ENCODE measurements at places on chromosomes 12 and 14.
A peak's percentile ranks its signal among the peaks of the same experiment; 100 is the strongest.

DNA sequence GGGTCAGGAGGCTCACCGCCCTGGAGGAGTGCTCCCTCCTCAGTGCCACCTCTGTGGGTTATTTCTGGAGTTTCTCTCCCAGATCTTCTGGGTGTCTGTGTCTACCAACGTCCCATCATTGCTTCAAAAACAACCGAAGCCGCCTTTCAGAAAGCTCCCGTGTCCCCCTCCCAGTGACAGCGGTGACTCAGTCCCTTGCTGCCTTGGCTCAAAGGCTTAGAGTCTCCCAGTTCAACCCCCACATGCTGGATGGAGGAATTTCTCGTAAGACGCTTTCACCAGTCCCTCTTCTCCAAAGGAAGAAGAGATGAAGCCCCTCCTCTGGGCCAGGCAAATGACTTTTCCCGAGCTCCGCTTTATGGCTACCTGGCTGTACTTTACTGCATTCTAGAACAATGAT is 146.6 kb downstream of the RBM19 start:
- DNase-seq = no peak

DNA sequence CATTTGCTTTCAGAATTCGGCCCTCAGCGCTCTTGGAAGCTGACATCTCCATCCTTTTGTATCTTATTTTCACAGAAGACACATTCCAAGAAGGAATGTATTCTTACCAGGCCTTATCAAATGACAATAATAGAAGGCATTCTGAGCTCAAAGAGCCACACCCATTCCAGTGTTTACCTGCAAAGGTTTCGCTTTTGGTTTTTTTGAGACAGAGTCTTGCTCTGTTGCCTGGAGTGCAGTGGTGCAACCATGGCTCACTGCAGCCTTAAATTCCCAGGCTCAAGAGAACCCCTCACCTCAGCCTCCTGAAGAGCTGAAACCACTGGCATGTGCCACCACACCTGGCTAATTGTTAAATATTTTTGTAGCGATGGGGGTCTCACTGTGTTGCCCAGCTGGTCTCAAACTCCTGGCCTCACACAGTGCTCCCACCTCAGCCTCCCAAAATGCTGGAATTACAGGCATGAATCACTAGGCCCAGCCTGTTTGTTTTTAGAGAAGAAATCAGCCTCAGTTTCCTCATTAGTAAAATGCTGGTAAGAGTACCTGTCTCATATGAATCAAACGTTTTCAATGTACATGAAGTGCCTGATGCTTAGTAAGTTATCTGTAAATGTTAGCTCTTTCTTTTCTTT is 69.2 kb downstream of the SLC6A12 start:
- DNase-seq = no peak

- no peak for DNase-seq
Measured at GRCh38 chr12:64450057-64450640, 1.8 kb upstream of the TBK1 start.

GRCh38 chr14:82055515-82056115 is 522.0 kb upstream of the SEL1L start:
- DNase-seq = no peak

DNA sequence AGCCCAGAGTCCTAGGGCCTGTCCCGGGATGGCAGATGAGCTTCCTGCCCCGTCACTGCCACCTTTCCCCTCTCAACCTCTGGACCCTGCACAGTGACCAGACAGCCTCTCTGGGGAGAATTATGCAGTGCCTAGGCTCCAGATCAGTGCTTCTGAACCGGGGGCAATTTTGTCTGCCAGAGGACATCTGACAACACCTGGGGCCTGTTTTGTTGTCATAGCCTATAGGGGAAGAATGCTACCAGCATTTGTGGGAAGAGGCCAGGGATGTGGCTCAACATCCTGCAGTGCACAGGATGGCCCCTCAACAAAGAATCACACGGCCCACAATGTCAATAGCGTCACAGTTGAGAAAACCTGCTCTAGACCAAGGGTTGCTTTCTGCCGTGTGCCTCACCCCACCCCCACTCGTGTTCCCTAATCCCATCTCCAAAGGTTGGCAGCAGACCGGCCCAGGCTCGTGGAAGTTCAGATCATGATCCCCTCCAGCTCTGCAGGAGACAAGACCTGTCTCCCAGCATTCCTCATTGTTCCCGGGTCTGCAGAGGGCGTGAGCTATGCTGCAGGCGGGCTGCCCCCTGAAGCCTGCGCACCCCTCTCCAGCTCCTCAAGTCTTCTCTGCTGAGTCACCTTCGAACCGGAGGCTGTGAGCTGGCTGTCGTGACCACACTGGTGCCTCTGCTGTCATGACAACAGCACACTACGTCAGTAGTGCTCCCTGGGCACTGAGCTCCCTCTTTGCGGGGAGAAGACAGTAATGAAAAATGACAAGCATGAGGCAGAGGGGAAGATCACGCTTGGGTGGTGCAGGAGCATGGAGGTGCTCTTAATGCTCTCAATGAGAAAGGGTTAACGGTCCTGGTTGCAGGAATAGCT is 2.0 kb upstream of the GAPDH start:
- peak; percentile 68 for DNase-seq

- DNase-seq = no peak
Measured at GRCh38 chr12:42639556-42639955, 50.0 kb upstream of the PRICKLE1 start.

DNA sequence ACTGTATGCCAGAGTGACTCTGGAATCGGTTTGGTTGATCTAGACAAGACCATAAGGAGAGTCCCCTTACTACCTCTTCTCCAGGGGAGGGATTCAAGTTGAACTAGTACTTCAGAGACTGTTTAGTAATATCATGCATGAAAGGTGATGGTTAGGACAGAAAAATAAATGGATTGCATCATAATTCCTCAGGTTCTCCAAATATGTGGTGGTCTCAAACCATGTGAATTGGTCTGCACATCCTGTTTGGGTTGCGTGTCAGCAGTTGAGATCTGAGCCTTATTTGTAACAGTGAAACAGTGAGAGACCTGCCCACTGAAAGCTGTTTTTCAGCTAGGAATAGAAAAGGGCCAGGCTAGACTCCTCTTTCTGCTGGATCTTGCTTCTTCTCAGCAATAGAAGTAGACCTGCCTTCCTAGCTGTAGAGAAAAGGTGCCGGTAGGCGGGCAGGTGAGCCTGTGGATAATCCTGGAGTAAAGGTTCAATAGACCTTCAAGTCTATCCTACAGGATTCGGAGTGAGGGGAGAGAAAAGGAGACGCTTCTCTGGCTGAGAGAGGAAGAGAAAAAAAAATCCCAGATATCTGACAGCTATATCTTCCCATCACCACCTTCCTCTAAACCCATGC is 258.5 kb upstream of the E2F7 start:
- no peak for DNase-seq

DNA sequence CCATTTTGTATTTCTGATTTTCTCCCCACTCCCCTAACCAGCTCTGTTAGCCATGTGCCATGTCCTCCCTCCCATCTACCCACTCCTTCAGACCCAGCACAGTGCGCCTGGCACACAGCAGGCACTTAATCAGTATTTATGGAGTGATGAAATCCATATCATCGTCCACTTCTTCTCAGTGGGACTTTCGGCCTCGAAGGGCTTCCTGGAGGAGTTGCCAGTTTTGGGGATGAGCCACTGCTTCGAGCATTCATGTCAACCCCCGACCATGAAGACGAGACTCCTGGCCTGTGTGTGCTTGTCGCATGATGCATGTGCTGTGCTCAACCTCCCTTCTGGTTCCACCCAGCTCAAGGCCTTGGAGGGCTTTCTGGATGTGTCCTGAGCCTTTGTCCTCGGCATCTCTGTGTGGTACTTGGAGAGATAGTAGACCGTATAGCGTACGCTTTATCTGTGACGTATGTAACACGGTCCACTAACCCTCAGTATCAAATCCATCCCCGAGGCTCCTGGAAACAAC is 119.5 kb upstream of the RTL1 start:
- no peak for DNase-seq

GRCh38 chr12:112179916-112180315 is 54.6 kb downstream of the TRAFD1 start:
- no peak for DNase-seq

GRCh38 chr14:71739273-71739990 is 192.8 kb upstream of the RGS6 start:
- DNase-seq = no peak

DNA sequence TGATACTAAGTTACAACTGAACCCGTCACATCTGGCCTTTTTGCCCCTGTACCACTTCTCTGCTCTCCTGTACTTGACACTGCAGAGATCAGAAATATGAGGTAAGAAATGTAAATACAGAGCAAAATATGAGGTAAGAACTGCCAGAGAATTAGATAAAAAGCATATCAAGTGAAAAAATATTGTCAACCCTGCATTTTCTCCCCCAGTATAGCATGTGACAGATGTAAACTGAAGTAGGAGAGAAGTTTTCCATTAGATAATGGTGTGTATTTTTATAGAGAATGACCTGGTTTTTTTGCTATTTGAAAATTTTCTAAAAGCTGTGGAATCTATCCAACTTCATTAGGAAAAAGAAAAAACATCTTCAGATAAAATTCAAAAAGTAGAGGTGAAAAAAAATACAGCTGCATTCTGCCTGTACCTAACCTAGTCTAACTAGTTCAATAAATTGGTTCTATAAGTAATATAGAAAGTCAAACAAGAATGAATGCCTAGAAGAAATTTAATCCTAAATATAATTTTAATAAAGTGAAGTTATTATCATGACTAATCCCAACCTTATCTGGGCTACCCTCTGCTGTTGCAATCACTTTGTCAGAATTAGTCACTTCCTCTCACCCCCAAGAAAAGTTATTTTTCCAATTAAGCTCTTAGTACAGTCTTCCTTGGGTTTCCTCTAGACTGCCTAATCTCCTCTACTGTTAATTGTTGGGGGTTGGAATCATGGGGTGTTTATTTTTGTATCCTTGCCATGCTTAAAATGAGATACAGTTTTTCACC is 210.0 kb downstream of the RASSF9 start:
- no peak for DNase-seq

DNA sequence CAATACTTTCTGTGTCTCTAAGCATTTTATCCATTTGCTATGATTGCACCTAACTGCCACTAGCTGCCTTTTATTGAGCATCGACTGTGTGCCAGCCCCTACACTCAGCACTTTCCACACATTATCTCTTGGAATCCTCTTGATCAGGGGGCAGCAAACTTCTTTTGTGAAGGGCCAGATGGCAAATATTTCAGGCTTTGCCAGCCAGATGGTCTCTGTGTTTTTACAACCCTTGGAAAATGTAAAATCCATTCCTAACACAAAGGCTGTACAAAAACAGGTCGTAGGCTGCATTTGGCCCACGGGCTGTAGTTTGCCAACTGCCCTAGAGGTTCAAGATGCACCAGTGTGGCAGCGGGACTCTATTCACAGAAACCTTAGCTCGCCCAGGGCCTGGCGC is 19.5 kb downstream of the FOXN4 start:
- DNase-seq = no peak

DNA sequence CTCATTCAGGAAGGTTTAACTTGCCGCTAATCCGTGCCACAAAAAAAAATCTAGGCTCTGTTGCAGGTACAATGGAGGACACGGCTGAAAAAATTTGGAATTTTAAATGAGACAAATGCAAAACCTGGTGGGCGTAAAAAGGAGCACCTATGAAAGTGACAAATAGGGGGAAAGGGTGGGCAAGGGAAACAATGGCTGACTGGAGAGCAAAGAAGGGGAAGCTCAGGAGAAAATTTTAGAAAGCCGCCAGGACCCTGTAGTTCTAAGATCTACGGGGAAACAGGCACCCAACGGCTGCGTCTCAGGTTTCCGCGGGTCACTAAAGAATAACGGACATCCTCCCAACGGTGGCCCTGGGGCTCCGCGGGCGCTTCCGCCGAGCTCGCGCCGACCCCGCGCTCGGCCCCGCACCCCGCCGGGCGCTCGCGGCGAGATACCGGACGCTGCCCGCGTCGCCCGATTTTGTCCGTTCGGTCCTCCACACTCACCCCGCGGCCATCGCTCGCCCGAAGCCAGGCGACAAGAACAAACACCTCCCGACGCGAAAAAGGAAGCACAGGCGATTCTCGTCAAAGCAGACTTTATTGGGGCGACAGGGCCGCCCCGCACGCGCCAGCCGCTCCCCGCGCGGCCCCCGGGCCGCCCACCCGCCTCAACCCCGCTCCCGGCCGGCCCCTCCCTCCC is 1.1 kb upstream of the YY1 start:
- peak; percentile 52 for DNase-seq

- DNase-seq = no peak
Measured at GRCh38 chr12:18323159-18323558, 61.8 kb downstream of the PIK3C2G start.

GRCh38 chr14:103057372-103058163 is at the start of gene CDC42BPB:
Gene CDC42BPB, minus strand, starts transcription at chr14:103057549. Its CDS starts 376 bp downstream, at chr14:103057173.
- no peak for DNase-seq

DNA sequence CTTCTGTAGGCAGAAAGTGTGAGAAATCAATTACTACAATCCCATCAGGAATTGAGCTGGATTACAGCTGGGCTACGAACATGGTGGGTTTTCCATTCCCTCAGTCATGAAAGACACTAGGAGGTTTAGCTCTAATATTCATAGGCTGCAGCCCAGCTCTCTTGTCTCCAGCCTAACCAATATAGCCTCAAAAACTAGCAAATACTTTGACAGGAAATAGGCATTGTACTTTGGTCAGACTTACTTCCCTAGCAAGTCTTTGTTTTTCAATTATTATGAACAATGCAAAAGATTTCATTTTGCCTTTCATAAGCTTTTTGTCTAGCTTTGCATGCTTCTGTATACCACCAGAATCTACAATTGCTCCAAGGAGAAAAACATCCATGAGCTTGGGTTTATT is 296.2 kb downstream of the GPHN start:
- no peak for DNase-seq

DNA sequence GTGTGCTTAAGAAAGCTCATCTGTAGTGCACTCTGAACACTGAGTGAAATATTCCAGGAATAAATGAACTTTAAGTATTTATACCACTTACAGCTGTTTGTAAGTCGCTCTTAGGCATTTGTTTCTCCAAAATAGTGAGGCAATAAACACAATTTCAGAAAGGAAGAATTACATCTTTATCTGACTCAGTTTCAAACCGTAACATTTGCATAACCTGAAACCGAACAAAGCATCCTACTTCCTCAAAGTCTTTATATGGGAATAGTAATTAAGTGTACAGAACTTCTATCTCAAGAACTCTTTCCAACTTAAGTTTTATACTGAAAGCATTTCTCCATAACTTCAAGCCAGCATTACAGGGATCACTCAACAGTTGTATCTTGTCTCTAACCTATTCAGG is 58.4 kb downstream of the SOX5 start:
- DNase-seq = no peak

- DNase-seq = peak; percentile 40
Measured at GRCh38 chr12:56119361-56119796, 1.3 kb downstream of the ZC3H10 start.

- DNase-seq = no peak
Measured at GRCh38 chr14:52071675-52072074, 2.8 kb upstream of the NID2 start.

GRCh38 chr12:41992692-41993215 is 151.9 kb downstream of the GXYLT1 start:
- no peak for DNase-seq

- DNase-seq = no peak
Measured at GRCh38 chr12:50282721-50283228, 545 bp downstream of the LIMA1 start.
